ENCODE measurements at places on chromosomes 4 and X.

DNA sequence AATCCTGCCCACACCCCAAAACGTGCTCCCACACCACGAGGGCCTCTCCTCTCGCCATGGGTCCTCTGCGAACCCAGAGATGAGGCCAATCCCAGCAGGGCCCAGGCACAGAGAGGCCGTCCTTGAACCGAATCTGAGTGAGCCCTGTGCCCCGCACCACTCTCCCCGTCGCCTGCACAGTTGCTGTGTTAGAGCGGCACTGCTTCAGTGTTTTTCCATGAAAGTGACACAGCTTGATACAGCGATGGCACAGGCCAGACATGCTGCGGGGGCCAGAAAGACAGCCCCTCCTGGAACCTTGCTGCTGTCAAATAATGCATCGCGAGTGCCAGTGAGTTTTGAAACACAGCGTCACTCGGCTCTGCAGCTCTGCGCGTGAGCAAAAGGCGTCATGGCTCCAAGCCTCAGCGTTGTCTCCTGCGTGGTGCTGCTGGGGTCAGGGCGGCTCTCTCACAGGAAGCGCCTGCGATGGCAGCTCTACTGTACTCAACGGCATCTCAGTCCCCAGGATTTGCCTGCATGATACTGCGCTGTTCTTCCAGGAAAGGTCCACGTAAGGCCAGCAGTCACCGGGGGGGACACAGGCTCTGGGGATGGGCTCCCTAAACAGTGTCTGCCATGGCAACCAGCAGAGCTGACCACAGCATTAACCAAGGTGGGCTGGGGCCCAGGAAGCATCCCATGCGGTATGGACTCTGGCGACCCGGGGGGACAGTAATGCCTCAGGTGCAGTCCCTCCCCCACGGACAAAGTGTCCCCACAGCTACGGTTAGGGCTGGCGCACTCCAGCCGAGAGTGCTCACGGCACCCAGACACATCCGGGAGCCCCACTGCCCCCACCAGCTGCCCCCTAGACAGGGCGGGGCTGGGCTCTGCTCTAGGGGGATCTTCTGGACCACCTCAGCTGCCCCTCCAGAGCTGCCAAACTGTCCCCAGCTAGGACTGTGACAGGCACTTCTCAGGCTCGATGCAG lies 63.1 kb downstream of the ACOX3 start:
- no peak for DNase-seq

DNA sequence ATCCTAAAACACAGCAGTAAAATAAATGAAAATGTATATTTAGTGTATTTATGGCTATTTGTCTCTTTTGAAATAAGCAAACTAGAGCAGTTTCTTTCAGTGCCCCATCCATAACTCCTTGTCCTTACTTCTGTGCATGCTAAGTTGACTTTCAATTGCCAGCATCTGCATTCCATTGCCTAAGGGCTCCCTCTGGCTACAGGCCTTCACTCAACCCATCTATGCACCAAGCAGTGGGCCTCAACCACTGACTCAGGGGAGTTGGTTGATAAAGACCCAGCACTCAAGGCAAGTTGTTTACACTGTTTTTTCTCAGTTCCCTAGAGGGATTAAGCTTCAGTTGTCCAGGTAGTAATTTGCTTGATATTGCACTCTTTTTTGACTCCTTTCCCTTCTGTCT lies 265.7 kb downstream of the IQCM start:
- DNase-seq = no peak

- DNase-seq = no peak
These were observed 125.4 kb downstream of the CPE start for GRCh38 chr4:165504184-165504583.

GRCh38 chrX:139093201-139093600 lies 381.7 kb upstream of the FGF13 start:
- DNase-seq = no peak

- no peak for DNase-seq
These were observed 447.1 kb downstream of the AFF2 start for GRCh38 chrX:148947399-148947975.

- DNase-seq = no peak
These were observed 5.5 kb upstream of the PAGE1 start for GRCh38 chrX:49701323-49701722.
